ENCODE measurements at places on chromosomes 5 and 9. TPM values are rescaled to one million over a fixed set of nuclear protein-coding genes. Genes with fewer than 3 reads are reported as not detected.

- H3K4me3 ChIP-seq = no peak overlapping the region
- no peak overlapping the region for H3K27ac ChIP-seq
- H3K4me1 ChIP-seq = no peaks in the 10 kb centered on the region
These were observed 218.2 kb upstream of the NUDT12 start for GRCh38 chr5:103780794-103781193.

- H3K36me3 ChIP-seq = no peaks in the 10 kb centered on the region
- H3K4me3 ChIP-seq = no peak overlapping the region
- no peaks in the 10 kb centered on the region for H3K27me3 ChIP-seq
These were observed 331.5 kb upstream of the ATP10B start for GRCh38 chr5:161183559-161183958.

GRCh38 chr5:164354139-164354751 lies 848.8 kb downstream of the MAT2B start:
- H3K4me1 ChIP-seq = no peaks in the 10 kb centered on the region
- H3K27ac ChIP-seq = no peak overlapping the region
- no peaks in the 10 kb centered on the region for H3K27me3 ChIP-seq
- no peaks in the 10 kb centered on the region for H3K36me3 ChIP-seq

GRCh38 chr9:37144762-37145161 lies 24.4 kb downstream of the ZCCHC7 start:
- H3K4me3 ChIP-seq = no peak overlapping the region
- no peaks in the 10 kb centered on the region for H3K27me3 ChIP-seq
- H3K4me1 ChIP-seq = peaks cover 54% of the 10 kb centered on the region
- no peaks in the 10 kb centered on the region for H3K36me3 ChIP-seq
- DNase-seq = no peak
- H3K27ac ChIP-seq = no peak overlapping the region

GRCh38 chr9:113592876-113593575 lies 129.5 kb downstream of the RGS3 start:
- no peaks in the 10 kb centered on the region for H3K27me3 ChIP-seq
- DNase-seq = no peak
- H3K4me1 ChIP-seq = peaks cover 15% of the 10 kb centered on the region
- H3K4me3 ChIP-seq = no peak overlapping the region
- H3K36me3 ChIP-seq = peaks cover 29% of the 10 kb centered on the region

GRCh38 chr9:29945012-29945411 lies 2371.7 kb upstream of the C9orf72 start:
- H3K36me3 ChIP-seq = no peaks in the 10 kb centered on the region
- H3K4me3 ChIP-seq = no peak overlapping the region
- DNase-seq = no peak
- H3K27me3 ChIP-seq = no peaks in the 10 kb centered on the region
- no peaks in the 10 kb centered on the region for H3K4me1 ChIP-seq
- no peak overlapping the region for H3K27ac ChIP-seq

- H3K27me3 ChIP-seq = no peaks in the 10 kb centered on the region
- H3K27ac ChIP-seq = peak overlapping the region; percentile 100
- H3K4me3 ChIP-seq = peak overlapping the region; percentile 53
- peaks cover 5% of the 10 kb centered on the region for H3K4me1 ChIP-seq
- DNase-seq = peak; percentile 97
- no peaks in the 10 kb centered on the region for H3K36me3 ChIP-seq
These were observed 5.3 kb upstream of the KLF9 start for GRCh38 chr9:70419556-70420440.

HAVCR2 gene
- total RNA-seq = 7.7 TPM

DNA sequence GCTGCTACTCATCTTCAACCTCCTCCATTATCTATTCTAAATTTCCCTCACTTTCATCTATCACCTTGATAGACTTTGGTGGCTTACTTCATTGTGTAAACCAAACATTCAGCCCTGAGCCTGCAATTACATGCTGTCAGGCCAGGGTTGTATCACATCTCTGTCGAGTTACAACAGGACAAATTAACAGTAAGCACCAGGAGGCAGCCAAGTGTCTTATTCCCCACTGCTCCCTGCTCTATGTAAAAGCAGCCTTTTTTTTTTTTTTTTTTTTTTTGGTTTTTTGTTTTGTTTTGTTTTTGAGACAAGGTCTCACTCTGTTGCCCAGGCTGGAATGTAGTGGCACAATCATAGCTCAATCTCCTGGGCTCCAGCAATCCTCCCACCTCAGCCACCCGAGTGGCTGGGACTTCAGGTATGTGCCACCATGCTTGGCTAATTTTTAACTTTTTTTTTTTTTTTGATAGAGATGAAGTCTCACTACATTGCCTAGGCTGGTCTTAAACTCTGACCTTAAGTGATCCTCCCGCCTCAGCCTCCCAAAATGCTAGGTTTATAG lies 15.2 kb upstream of the ZCCHC9 start:
- no peak overlapping the region for H3K4me3 ChIP-seq
- H3K27ac ChIP-seq = no peak overlapping the region
- peaks cover 8% of the 10 kb centered on the region for H3K4me1 ChIP-seq
- H3K36me3 ChIP-seq = peaks cover 3% of the 10 kb centered on the region
- H3K27me3 ChIP-seq = no peaks in the 10 kb centered on the region

GRCh38 chr9:13896922-13897835 lies 416.8 kb downstream of the NFIB start:
- peaks cover 37% of the 10 kb centered on the region for H3K4me1 ChIP-seq
- DNase-seq = no peak
- no peaks in the 10 kb centered on the region for H3K36me3 ChIP-seq
- no peaks in the 10 kb centered on the region for H3K27me3 ChIP-seq
- H3K4me3 ChIP-seq = no peak overlapping the region

DNA sequence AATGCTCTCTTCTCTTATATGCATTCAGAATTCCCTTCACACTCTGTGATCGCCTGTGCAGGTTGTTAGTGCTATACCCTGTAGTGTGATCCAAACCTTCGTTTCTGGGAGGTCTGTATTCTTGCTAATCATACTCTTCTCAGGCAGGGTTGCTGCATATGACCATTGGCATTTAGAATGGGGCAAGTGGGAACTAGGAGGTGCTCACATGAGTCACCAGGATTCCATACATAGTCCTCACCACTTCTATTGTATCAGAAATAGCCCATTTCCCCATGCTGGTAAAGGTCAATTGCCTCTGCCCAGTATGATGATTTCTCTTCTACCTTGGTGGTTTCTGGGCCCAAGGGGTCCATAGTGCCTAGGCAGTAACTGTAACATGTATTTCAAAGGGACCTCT lies 443.5 kb upstream of the CDH6 start:
- H3K27ac ChIP-seq = no peak overlapping the region
- no peaks in the 10 kb centered on the region for H3K4me1 ChIP-seq
- H3K4me3 ChIP-seq = no peak overlapping the region

GRCh38 chr9:113885183-113886025 lies 9.3 kb downstream of the ZNF618 start:
- H3K27me3 ChIP-seq = no peaks in the 10 kb centered on the region
- DNase-seq = no peak
- H3K36me3 ChIP-seq = no peaks in the 10 kb centered on the region
- H3K27ac ChIP-seq = peak overlapping the region; percentile 15
- H3K4me1 ChIP-seq = peaks cover 61% of the 10 kb centered on the region

SLC26A2 gene
- total RNA-seq = 17.9 TPM

GRCh38 chr5:178114325-178115135 lies 1.2 kb downstream of the N4BP3 start:
- H3K27me3 ChIP-seq = no peaks in the 10 kb centered on the region
- DNase-seq = no peak
- H3K36me3 ChIP-seq = no peaks in the 10 kb centered on the region
- H3K27ac ChIP-seq = no peak overlapping the region
- H3K4me1 ChIP-seq = no peaks in the 10 kb centered on the region

DNA sequence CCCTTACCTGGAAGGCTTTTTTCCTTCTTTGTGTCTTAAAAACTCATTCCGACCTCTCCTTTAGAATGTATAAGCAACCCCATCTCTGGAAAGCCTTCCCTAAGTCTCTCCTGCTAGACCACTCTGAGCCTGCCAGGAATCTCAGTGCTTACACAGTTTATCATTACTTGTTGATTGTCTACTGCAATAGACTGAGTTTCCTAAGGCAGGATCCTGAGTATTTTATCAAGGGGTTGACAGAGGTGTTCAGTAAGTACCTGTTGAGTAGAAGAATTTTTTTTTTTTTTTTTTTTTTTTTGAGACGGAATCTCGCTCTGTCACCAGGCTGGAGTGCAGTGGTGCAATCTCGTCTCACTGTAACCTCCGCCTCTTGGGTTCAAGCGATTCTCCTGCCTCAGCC lies 2.6 kb upstream of the TJP2 start:
- no peak overlapping the region for H3K27ac ChIP-seq
- DNase-seq = no peak
- H3K4me3 ChIP-seq = no peak overlapping the region
- H3K36me3 ChIP-seq = no peaks in the 10 kb centered on the region

GRCh38 chr9:107691664-107692063 lies 202.1 kb upstream of the KLF4 start:
- no peaks in the 10 kb centered on the region for H3K4me1 ChIP-seq
- H3K36me3 ChIP-seq = no peaks in the 10 kb centered on the region
- H3K4me3 ChIP-seq = no peak overlapping the region
- H3K27ac ChIP-seq = no peak overlapping the region
- no peaks in the 10 kb centered on the region for H3K27me3 ChIP-seq
- no peak for DNase-seq

MARCOL gene
- not detected for total RNA-seq

DNA sequence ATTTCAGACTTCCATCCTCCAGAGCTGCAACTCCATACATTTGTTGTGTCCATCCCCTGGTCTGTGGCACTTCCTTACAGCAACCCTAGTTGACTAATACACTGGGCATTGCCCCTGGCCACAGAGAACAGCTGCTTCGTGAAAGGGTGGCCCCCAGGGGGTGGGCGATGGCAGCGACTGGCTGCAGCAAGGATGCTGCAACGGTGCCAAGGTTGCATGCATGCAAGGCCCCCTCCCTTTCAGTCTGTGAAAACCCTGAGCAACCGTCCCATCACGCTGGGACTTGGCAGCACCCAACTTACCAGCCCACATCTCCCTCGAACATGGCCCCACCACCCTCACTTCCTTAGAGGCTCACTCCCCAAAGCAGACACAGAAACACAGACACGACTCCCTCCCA lies 162.5 kb downstream of the MED10 start:
- H3K4me1 ChIP-seq = no peaks in the 10 kb centered on the region
- H3K4me3 ChIP-seq = no peak overlapping the region
- H3K36me3 ChIP-seq = no peaks in the 10 kb centered on the region
- DNase-seq = no peak
- H3K27me3 ChIP-seq = no peaks in the 10 kb centered on the region

DNA sequence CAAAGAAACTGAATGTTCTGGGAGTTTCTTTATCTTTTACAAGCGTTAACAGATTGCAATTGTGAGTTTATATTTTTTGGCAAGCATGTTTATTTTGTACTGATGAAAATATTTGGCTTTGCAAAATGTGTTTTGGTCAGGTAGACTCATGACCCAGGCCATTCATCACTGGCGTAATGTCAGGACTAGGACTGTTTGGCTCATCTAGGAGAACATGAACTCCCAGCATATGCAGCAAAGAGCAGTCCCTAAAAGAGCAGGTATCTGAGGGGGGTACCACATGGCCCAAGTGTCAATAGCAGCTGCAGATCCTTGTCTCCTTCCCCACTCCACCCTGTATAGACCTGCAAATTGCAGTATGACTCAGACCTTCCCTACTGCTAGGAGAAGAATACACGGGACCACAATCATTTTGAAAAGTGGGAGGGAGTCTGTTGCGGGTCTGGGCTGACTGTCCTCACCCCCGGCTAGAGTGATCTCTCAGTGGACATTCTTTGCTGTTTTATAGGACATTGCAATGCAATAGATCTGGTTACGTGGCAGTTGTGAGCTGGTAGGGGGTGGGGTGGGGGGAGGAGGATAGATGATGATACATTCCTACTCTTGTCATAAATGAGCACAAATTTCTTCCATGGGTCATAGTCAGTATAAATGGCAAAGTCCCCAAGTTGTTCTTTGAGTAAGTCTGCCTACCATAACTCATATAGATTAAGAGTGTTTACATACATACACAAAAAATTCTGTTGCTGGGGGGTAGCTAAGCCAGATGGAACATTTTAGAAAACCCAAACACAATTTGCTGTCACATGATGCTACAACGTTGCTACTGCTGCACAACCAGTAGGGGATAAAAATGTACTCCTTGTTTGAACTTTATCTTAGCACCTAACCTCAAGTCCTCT lies 20.8 kb upstream of the SNCAIP start:
- H3K27me3 ChIP-seq = no peaks in the 10 kb centered on the region
- no peak overlapping the region for H3K27ac ChIP-seq
- no peaks in the 10 kb centered on the region for H3K4me1 ChIP-seq
- no peak overlapping the region for H3K4me3 ChIP-seq
- no peak for DNase-seq
- no peaks in the 10 kb centered on the region for H3K36me3 ChIP-seq

FOXD4L6 gene
- 1.3 TPM for total RNA-seq

NUTM2F gene
- total RNA-seq = not detected

- H3K27ac ChIP-seq = no peak overlapping the region
- H3K27me3 ChIP-seq = no peaks in the 10 kb centered on the region
- no peaks in the 10 kb centered on the region for H3K4me1 ChIP-seq
- no peak overlapping the region for H3K4me3 ChIP-seq
- no peak for DNase-seq
These were observed 247.5 kb downstream of the NSG2 start for GRCh38 chr5:174293006-174293405.

FAM153A gene
- total RNA-seq = 2.1 TPM

GRCh38 chr5:83253720-83254119 lies 176.4 kb downstream of the XRCC4 start:
- H3K27ac ChIP-seq = no peak overlapping the region
- DNase-seq = no peak
- no peak overlapping the region for H3K4me3 ChIP-seq
- H3K4me1 ChIP-seq = no peaks in the 10 kb centered on the region

DNA sequence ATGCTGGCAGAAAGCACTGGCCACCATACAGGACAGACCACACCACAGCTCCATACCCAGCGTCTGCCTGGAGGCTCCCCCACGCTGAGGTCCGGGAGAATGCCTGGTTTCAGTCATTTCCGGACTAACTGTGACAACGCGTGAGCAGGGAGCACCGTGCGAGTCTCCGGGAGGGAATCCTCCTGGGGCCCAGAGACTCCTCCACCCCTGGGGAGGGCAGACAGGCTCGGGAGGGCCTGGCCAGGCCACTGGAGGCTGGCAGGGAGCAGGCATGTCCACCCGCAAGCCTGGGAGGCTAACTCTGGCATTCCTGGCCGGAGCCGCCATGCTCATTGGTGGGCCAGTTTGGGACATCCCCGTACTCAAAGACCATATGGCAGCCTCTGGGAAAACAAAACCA lies 6.5 kb downstream of the BRD3OS start:
- peaks cover 98% of the 10 kb centered on the region for H3K36me3 ChIP-seq
- H3K27me3 ChIP-seq = no peaks in the 10 kb centered on the region
- no peak for DNase-seq
- no peak overlapping the region for H3K4me3 ChIP-seq
- no peak overlapping the region for H3K27ac ChIP-seq
- H3K4me1 ChIP-seq = no peaks in the 10 kb centered on the region

HRCT1 gene
- total RNA-seq = 10.9 TPM

PCSK5 gene
- total RNA-seq = 31.4 TPM
